ENCODE measurements at places on chromosomes 5 and 9.

GRCh38 chr5:180636016-180636402 is 13.4 kb downstream of the FLT4 start:
- no peak for DNase-seq

DNA sequence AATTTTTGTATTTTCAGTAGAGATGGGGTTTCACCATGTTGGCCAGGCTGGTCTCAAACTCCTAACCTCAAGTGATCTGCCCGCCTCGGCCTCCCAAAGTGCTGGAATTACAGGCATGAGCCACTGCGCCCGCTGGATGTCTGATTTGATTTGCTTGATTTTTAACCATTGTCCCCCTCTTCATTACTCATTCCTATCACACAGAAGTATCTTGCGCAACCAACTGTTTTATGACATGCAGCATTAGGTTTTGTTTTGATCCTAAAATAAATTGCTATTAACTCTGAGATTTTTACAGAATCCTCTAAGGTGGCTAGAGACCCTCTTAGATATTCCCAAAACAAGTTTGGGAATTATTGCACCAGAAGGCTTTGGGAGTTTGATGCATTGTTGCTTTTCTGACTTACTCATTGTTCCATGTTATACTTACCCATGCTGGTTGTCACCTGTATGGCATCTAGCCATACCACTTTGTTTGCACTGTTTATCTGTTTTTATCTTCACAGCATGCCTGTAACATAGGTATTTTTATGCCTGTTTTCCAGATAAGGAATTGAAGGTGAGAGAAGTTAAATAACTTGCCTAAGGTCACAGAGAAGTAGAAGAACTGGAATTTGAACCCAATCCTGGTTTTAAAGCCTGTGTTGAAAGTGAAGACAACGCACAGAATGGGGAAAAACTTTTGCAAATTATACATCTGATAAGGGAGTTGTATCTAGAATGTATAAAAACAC is 35.9 kb upstream of the PWWP2A start:
- no peak for DNase-seq

GRCh38 chr5:18968966-18969365 is 1019.0 kb downstream of the CDH18 start:
- DNase-seq = no peak

- DNase-seq = no peak
Observed at GRCh38 chr5:177429248-177430040, 3.0 kb downstream of the GRK6 start.

- no peak for DNase-seq
Observed at GRCh38 chr5:95866435-95867040, 44.0 kb upstream of the GLRX start.

- DNase-seq = no peak
Observed at GRCh38 chr9:93634311-93635185, 58.2 kb downstream of the PHF2 start.

DNA sequence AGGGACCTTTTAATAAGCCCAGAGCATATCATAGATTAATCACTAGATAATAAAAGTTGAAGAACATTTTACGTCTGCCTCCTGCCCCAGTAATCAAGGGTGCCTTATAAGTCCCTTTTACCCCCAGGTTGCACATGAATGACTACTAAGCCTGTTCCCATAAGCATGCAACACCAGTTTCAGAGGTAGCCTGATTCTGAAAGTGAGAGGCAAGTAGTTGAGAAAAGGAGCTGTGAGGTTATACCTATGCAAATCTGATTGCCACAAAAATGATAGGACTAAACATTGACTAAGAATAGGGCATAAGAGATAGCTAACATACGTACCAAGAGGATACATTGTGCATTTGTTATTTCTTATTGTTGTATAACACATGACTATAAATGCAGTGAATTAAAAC is 681.9 kb downstream of the ISL1 start:
- DNase-seq = no peak

DNA sequence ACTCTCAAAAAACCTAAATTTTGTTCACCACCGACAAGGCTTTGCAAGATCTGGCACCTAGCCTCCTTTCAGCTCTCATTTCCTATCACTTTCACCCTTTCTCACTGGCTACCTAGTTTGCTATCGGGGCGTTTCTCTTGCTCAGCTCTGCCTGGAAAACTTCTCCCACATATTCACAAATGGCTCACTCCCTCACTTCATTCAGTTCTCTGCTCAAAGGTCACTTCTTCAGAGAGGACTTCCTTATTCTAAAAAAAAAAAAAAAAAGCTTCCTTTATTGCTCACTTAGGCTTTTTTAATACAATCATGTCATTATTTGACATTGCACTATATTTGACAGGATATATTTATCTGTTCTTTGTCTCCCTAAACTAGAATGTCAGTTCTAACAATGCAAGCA is 2.1 kb upstream of the SLC25A46 start:
- no peak for DNase-seq

DNA sequence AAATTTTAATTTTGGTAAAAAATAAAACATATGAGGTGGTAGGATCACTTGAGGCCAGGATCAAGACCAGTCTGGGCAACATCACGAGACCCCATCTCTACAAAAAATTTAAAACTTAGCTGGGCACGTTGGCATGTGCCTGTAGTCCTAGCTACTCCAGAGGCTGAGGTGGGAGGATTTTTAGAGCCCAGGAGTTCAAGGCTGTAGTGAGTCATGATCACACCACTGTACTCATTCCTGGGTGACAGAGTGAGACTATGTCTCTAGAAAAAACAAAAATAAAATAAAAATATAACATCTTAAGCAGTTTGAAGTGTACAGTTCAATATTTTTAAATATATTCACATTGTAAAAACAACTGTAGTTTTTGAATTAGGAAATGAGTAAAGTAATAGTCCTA is 108.3 kb downstream of the SMIM15 start:
- peak; percentile 12 for DNase-seq

GRCh38 chr9:134163371-134164196 is 780 bp downstream of the RNU6ATAC start:
- no peak for DNase-seq

- no peak for DNase-seq
Observed at GRCh38 chr5:159040181-159040580, 59.5 kb downstream of the EBF1 start.

GRCh38 chr5:114265432-114266060 is 96.3 kb upstream of the KCNN2 start:
- DNase-seq = no peak

- DNase-seq = no peak
Observed at GRCh38 chr5:142053426-142054151, 40.8 kb upstream of the GNPDA1 start.

- DNase-seq = no peak
Observed at GRCh38 chr5:55855509-55855908, 4.4 kb downstream of the IL31RA start.

GRCh38 chr5:128318691-128319090 is 219.4 kb downstream of the FBN2 start:
- DNase-seq = no peak

DNA sequence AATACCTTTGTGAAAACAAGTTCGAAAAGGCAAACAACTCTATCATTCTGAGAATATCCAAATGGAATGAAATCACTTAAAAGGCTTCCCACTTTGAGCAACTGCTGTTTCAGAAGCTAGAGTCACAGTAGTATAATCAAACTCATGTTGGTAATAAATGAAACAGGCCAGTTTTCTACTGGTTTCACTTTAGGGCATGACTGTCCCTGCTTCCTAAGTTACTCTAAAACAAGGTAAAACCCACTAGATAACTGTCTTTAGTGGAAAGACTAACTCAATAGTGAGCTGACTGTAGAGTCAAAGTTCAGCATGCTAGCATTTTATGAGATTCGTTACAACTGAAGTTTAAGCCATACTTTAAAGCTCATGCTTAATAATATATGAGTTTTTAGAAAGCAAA is 6.0 kb downstream of the CDC26 start:
- no peak for DNase-seq

GRCh38 chr9:104780796-104781395 is 17.0 kb downstream of the NIPSNAP3B start:
- no peak for DNase-seq

DNA sequence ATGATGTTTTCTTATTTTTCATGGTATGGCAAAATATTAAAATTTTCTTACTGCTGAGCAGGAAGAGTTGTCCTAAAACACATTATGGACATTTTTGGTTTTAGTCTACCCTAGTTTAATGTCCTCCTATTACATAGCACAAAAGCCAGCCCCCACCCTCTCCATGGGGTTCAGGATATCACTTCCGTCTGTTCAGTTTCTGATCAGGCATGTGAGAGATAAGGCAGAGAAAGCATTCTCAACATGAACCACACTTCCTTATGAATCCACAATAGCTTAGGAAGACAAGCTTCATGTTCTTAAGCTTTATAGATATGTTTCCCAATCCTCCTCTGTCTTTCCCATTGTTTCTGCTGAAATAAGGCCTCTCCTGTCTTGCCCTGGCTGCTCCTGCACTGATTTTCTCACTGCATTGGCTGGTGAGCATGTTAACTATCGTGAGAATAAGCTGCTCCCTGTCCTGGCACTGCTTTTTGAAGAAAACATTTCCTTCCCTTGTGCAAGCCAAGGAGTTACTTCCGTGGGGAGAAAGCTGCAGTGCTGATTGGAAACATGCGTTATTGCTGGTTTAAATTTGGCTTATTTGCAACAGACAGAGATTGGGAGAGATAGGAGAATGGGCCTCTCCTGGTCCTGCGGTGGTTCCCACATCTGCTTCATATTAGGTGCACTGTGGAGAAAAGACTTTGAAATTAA is 260.3 kb upstream of the RPS23 start:
- no peak for DNase-seq

GRCh38 chr5:40945111-40945510 is 35.8 kb downstream of the C7 start:
- DNase-seq = no peak

- no peak for DNase-seq
Observed at GRCh38 chr5:65156933-65157332, 324.8 kb downstream of the ADAMTS6 start.

DNA sequence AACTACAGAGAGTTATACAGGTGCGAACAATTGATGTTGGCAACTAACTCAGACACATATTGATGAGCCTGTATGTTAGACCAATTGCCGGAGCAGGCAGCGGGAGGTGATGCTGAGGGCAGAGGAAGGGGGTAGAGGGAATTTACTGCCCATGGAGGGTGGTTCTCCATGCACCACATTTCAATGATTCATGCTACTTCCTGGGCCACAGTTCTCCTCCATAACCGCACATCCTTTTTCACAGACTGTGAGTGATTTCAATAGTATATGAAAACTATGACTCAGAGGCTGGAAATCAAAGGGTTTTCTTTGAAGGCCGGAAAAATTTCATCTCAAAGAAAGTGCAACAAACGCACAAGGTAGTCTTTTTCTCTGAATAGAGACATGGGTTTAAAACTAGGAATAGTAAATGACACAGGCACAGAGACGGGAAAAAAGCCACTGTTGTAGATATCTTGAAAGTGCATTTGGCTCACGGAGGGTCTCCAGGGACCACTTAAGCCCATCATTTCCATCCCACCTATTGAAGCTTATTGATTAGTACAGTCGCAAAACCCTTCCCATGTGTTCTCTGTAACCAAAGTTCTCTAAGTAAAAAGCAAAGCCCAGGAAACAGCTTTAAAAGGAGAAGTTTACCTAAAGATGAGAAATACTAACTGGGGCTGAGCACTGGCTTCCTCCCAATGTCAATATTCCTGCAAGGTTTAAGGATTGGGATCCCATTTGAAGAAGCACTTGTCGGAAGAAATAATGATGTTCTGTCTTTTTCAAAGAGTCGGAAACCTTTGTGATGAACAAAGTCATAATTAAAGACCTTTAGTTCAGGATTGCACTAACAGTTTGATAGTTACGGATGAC is 28.0 kb upstream of the ADAM19 start:
- DNase-seq = peak; percentile 18

GRCh38 chr9:110284211-110284844 is 28.0 kb upstream of the TXN start:
- DNase-seq = no peak

GRCh38 chr5:115132465-115132864 is 37.2 kb downstream of the TRIM36 start:
- no peak for DNase-seq

DNA sequence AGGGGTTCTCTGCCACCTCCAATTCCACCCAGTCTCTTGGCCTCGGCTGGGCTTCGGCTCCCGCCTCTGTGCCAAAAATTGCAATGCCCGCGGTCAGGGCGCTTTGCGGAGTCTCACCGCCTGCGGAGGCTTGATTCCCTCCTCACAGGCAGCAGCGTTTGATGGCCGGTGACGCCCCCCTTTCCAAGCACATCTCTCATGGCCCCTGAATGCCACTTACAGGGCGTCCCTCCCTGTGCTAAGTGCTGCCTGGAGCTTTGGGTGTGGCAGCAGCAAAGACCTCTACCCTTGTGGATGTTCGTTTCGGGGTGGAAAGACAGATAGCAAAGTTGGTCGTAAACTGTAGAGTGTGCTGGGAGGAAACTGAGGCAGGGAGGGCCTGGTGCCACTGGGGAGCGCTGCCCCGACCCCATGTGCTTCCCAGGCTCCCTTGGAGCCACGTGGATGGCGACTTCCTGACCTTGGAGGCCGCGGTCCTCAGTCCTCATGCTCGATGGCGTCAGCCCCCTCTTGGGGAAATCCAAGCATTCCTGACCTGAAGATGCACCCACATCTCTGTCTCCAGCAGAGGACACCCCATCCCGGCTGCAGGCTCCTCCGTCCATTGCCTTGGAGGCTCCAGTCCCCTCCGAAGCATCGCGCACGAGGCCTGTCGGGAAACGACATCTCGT is 249.2 kb upstream of the IRX4 start:
- DNase-seq = no peak

GRCh38 chr9:124010303-124010664 is 1.3 kb upstream of the LHX2 start:
- no peak for DNase-seq

DNA sequence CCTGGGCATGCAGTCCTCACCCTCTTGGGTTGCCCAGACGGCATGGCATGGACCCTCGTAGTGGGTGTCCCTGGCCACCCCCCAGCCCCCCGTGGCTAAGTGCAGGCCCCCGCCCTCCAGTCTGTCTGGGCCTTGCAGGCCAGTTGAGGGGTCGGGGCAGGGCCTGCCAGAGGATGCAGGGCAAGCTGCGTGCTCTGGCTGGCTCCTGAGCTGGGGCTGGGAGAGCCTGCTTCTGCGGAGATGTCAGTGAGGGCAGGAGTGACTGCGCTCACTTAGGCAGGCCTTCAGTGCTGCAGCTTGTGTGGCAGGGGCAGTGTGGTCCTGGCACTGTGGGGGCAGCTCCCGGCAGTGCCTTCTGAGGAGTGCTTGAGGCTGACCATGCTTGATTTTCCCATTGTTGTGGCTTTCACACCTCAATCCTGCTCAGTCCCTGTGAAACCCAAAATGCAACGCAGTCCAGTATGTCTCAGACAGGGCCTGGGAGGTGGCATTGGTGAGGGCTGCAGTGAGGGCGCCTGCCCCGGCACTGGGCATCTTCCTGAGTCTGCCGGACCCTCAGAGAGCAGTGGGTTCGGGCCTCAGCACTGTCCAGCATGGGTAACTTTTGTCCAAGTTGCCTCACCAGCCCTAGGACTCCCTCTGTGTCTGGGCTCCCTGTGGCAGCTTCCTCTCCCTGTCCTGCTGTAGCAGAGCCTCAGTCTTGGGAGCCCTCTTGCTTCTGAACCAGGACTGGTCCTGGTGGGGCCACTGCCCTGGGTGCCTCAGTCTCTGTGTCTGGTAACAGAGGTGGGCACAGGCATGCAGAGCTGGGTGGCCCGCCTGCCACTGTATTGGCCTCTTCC is 93.0 kb downstream of the PHF2 start:
- no peak for DNase-seq

All from HepG2 (cell line).